Left ventricle myocardium superior (tissue), 1 donor: ENCODE measurements at places on chromosomes 1 and 21.
A peak's percentile ranks its signal among the peaks of the same experiment; 100 is the strongest.

GRCh38 chr1:159965263-159965662 is 11.2 kb upstream of the SLAMF9 start:
- DNase-seq = no peak

- DNase-seq = no peak
Observed at GRCh38 chr21:45149021-45149420, 74.6 kb downstream of the ADARB1 start.

DNA sequence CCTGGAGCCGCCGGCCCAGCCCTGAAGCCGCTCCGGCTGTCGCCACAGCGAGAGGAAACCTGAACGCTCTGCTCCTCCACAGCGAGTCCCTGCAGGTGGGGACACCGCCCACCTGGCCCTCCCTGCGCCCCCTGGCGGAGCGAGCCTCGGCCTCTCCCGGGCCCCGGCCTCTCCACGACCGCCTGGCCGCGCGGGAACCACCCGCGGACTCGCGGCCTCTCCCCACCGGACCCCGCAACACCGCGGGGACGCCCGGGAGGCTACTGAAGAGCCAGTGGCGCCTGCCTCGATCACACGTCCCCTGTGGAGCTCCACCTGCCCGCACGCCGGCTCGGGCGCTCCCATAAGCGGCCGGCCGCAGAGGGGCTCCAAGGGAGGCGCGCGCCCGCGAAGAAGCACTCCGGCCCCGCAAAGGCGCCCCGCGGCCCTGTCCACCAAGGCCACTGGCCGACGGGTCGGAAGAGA is 109.6 kb downstream of the KCNN3 start:
- DNase-seq = peak; percentile 85

DNA sequence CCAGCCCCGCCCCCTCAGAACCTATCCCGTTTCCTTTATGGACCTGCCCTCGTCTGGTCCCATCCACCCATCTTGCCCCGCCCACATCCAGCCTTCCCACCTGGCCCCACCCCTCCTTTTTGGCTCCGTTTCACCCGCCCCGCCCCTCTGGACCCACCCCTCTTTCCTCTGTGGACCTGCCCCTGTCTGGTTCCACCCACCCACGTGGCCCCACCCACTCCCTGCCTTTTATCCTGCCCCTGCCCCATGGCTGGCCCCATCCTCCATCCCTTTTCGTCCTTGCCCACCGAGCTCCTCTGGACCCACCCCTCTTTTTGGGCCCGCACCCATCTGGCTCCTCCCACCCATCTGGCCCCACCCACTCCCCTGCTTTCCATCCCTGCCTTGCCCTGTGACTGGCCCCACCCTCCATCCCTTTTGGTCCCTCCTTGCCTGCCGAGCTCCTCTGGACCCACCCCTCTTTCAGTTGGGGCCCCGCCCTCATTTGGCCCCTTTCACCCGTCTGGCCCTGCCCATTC is 177.3 kb downstream of the CAMTA1 start:
- DNase-seq = peak; percentile 62

DNA sequence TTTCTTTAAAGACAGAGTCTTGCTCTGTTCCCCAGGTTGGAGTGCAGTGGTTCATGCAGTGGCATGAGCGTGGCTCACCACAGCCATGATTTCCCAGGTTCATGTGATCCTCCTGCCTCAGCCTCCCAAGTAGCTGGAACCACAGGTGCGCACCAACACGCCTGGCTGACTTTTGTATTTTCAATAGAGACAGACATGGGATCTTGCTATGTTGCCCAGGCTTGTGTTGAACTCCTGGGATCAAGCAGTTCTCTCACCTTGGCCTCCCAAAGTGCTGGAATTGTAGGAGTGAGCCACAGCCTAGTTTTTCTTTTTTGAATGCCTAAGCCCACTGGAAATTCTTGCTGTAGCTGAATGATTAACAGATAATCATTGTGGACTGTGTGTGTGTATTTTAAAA is 113.5 kb downstream of the RPS6KC1 start:
- DNase-seq = no peak

DNA sequence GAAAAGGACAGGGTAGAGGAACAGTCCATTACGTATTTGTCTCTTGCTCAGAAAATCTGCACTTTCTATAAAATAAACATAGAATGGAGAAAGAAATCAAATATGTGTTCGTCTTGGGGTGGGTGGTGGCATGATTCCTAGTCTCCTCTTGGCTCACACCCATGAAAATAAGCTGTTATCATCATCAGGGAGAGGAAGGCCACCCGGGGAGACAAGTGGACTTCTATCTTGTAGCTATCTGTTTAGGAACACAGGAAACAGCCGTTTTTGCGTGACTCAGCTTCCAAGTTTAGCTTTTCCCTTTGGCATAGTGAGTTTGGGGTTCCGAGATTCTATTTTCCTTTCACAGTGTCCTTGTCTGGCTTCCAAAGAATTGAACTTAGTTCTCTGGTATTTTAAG is 622.3 kb downstream of the PTPRU start:
- DNase-seq = no peak

DNA sequence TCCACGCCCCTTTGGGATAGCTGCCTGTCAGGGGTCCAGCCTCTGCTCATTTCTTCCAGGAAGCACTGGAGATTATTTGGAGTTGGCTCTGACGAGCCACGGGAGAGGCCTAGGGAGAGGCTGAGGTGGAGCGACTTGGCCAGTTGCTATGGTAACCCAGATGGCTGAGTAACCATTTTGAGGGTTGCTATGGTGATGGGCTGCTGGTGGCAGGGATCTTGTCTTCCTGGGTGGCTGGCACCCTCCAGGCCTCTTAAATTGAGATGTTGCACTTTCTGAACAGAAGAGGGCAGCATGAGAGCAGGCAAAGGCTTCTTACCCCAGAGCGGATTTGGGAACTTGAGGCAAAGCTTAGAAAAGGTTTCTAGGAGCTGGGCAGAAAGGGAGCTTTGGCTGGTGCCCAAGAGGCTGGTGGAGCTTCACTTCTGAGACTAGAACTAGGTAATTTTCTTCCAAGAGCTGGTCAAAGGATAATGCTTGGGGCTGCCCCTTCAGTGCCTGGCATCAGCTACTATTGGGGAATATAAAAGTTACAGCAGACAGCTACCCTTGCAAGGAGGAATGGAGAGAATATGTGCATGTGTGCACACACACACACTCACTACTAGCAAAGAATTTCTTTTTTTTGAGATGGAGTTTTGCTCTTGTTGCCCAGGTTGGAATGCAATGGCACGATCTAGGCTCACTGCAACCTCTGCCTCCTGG is 72.5 kb downstream of the NDUFS5 start:
- DNase-seq = peak; percentile 52

- DNase-seq = no peak
Observed at GRCh38 chr21:42568376-42568775, 54.7 kb downstream of the SLC37A1 start.

- no peak for DNase-seq
Observed at GRCh38 chr1:199089393-199090122, 450.7 kb downstream of the PTPRC start.

DNA sequence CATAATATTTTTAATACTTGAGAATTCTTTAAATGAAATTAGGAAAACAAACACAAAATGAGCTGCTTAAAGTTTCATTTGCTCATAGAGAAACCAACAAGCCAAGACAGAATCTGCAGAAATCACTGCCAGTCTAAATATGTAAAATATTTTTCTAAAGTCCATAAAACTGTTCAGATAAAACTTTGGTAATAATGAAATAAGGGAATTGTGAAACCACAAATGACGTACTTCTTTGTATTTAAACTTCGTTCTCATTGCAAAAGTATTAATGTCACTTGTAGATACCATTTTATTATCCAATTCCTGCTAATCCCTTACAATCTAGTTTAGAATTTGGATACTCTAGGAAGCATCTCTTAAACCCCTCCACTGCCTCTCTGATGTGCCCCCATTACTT is 234.5 kb upstream of the NEGR1 start:
- DNase-seq = no peak

DNA sequence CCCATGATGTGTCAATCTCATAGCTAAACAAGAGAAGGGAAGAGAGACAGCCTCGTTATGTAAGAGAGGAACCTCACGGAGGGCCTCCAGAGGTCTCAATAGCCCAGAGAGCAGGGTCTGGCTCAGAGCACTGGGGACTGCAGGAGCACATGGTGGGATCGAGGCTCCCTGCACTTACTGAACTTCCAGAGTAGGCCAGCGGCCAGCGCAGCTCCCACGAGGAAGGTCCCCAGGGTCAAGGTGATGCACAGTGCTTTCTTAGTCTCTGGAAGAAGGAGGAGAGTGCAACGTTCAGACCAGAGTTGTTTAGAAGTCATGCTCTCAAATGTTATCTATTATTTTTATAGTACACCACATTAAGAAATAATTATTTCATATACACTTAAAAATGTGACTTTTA is 18.6 kb downstream of the TMPRSS2 start:
- no peak for DNase-seq

- no peak for DNase-seq
Observed at GRCh38 chr21:44499631-44500030, 40.4 kb downstream of the KRTAP10-1 start.

- DNase-seq = no peak
Observed at GRCh38 chr1:1436630-1437032, 1.1 kb downstream of the VWA1 start.

- DNase-seq = no peak
Observed at GRCh38 chr1:158951956-158952355, 20.6 kb downstream of the PYHIN1 start.

DNA sequence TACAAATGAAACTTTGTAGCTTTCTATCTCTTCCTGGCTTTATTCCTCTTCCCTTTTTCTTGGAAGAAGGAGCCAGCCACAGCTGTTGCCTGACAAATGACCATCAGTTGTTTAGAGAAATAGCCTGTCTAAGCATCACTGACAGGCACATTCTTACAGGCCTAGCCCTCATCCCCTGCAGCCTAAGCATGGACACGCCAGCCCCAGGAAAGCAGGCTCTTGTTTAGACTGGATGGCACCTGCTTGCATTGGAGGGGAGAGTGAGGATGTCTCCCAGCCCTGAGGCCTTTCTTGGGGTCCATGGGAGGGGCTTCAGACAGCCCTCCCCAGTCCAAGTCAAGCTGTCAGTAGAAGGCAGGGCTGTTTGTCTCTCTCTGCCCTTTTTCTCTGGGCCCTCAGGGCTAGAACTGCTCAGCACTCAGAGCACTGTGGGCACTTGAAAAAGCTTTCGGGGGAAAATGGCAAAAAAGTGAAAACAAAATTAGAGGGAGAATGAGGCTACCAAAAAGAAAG is 282.5 kb upstream of the PLXNA2 start:
- no peak for DNase-seq

GRCh38 chr1:161019751-161020495 is 1.0 kb downstream of the F11R start:
- DNase-seq = no peak

GRCh38 chr1:216223486-216223885 is 199.8 kb downstream of the USH2A start:
- no peak for DNase-seq

DNA sequence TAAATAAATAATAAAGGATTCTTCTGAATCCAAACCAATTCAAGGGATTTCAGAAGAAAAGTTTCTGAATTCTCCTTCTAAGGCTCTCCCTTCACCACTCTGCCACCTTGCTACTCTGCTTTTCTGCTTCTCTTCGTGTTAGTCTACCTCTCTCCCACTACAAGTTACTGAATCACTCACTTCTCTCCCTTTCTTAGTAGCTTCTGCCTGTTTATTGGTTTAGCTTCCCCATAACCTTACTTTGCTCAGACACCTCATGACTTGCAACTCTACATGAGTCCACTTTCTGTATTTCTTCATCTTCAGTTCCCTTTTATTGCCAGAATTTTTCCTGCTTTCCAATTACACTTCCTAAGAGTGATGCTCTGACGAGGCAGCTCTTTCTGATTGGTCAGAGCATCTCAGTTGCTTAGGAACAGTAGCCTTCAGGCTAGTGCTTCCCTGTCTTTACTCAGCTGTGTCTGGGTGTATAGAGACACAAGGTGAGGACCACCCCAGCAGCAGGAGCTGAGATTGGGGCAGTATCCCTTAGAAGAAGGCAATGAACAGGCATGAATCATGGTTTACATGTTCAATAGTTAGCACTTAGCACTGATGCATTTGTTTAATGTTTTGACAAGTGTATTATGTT is 144.6 kb downstream of the SLC30A10 start:
- DNase-seq = no peak

DNA sequence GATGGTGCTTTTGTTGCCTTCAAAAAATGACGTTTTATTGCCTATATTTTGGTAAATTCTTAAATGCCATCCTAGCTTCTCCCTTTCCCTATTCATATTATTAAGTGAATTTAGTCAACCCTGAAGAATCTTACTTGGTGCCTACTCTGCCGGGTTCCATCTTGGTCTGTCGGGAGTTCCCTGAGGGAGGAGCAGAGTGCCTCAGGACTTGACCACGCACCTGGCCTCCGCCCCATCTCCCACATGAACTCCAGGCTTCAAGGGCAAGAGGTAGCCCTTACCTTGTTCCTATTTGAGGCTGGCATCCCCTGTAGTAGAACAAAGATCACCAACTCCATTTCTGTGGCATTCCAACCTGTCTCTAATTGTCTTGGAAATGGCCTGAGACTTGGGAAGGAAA is 21.5 kb downstream of the VANGL2 start:
- no peak for DNase-seq

GRCh38 chr21:38982096-38982495 is 176.4 kb downstream of the ETS2 start:
- DNase-seq = no peak

- peak; percentile 50 for DNase-seq
Observed at GRCh38 chr1:27572679-27573426, 31.1 kb downstream of the AHDC1 start.

DNA sequence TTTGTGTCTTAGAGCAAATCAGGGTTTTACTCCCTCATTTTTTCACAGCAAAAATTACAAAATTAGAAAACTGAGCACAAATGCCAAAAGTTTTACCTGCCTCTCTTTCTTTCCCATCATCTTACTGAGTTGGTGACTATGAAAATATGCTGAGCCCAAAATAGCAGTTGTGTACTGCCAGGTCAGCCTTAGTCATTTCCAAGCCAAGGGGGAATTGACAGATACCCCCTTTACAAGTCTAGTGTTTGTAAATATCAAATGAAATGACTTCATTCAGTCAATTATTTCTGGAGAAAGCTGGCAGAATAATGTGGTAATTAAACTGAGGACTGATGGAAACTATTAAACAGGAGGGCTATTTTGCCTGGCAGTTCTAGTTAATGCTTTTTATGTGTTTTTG is 11.4 kb upstream of the GORAB start:
- DNase-seq = no peak

GRCh38 chr1:242008826-242009495 is 10.1 kb upstream of the MAP1LC3C start:
- DNase-seq = no peak

- DNase-seq = no peak
Observed at GRCh38 chr1:36787312-36787913, 246.9 kb downstream of the GRIK3 start.

DNA sequence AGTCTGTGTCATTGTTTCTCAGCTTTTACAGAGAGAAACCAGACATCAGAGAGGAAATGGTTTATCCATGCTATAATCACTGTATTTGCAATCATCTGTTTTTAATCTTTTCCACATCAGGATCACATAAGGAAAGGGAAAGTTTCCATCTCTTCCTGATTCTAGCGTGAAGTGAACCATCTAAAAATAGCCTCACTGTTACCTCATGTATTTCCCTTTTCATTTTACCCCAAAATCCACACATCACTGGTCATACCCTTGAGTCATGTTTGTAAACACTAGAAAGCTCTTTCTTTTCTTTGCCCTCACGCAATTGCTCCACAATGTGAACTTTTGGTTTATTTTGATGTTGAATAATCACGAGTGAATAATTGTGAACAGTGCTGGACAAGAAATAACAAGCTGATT is 146.0 kb downstream of the PLA2G4A start:
- no peak for DNase-seq
